GM23338 (cell line): ENCODE measurements at places on chromosomes 7 and 10. TPM values are rescaled to one million over a fixed set of nuclear protein-coding genes. Genes with fewer than 3 reads are reported as not detected.

Gene CDCA7L
- 174 and 202 TPM in 2 replicates for total RNA-seq

Gene PNLIPRP2
- not detected in 2 replicates for total RNA-seq

Gene MET
- total RNA-seq = 16.3 and 23.1 TPM in 2 replicates

Gene PDK4
- total RNA-seq = 0.12 TPM in 1 of 2 replicates, not detected in the other

Gene ADCY1
- 14.6 and 18.7 TPM in 2 replicates for total RNA-seq

Gene ASNS
- 166 and 183 TPM in 2 replicates for total RNA-seq

Gene IDI2
- not detected in 2 replicates for total RNA-seq

Gene ZMYND11
- total RNA-seq = 16.9 and 19.8 TPM in 2 replicates

Gene GPNMB
- 0.76 and 1.4 TPM in 2 replicates for total RNA-seq

Gene ZNF853
- total RNA-seq = 8.9 and 9.8 TPM in 2 replicates

Gene ANK3
- total RNA-seq = 70.5 and 85.2 TPM in 2 replicates

Gene LRIT1
- 0.07 TPM in 1 of 2 replicates, not detected in the other for total RNA-seq

Gene ADIRF
- total RNA-seq = not detected in 2 replicates

Gene HHEX
- 0.39 and 0.59 TPM in 2 replicates for total RNA-seq

Gene MYOZ1
- total RNA-seq = 2.4 and 3.2 TPM in 2 replicates

Gene ZNF32
- total RNA-seq = 15.8 and 24.6 TPM in 2 replicates

Gene ABCB1
- total RNA-seq = 0.80 and 1.2 TPM in 2 replicates

Gene WDR86
- total RNA-seq = 29.0 and 59.1 TPM in 2 replicates

Gene ANKRD2
- not detected in 2 replicates for total RNA-seq

Gene STEAP1B
- total RNA-seq = 13.9 and 16.5 TPM in 2 replicates

Gene TAS2R3
- total RNA-seq = 3.9 and 6.9 TPM in 2 replicates

Gene PWWP2B
- total RNA-seq = 8.6 and 12.8 TPM in 2 replicates

Gene MOGAT3
- total RNA-seq = 0.85 TPM in 1 of 2 replicates, not detected in the other

Gene ELAPOR2
- 27.1 and 42.9 TPM in 2 replicates for total RNA-seq

Gene NXPH1
- 3.0 and 5.2 TPM in 2 replicates for total RNA-seq

Gene LIPF
- not detected in 2 replicates for total RNA-seq

Gene EPO
- total RNA-seq = 0.89 TPM in 1 of 2 replicates, not detected in the other

Gene ATOH7
- total RNA-seq = 1.2 and 1.8 TPM in 2 replicates

Gene EPHA1
- total RNA-seq = 119 and 154 TPM in 2 replicates

Gene LOXL4
- 0.23 and 0.38 TPM in 2 replicates for total RNA-seq

Gene FAM131B
- 28.8 and 30.2 TPM in 2 replicates for total RNA-seq

Gene TMEM26
- 1.9 and 2.2 TPM in 2 replicates for total RNA-seq

Gene LRRC18
- not detected in 2 replicates for total RNA-seq
